ENCODE measurements at places on chromosomes 4 and X.

- no peak for DNase-seq
These were observed 628.3 kb upstream of the MAGEB2 start for GRCh38 chrX:29587107-29587506.

DNA sequence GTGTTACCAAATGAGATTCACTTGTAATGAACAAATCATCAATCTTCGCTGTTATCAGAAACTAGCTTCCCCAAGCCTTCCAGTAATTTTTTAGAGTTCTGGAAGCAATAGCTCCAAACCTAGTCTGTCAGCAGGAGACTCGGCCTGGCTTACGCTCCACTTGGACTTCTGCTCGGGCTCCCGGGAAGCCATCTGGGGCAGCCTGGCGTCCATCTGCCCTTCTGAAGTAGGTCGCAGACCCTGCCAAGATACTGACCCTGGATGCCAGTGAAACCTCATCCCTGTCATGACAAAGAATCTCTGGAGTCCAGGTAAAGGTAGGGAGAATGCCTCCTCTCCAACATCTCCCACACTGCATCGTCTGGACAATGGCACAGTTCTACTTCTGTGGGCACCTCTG, 493.8 kb upstream of the ZFP42 start:
- DNase-seq = no peak

DNA sequence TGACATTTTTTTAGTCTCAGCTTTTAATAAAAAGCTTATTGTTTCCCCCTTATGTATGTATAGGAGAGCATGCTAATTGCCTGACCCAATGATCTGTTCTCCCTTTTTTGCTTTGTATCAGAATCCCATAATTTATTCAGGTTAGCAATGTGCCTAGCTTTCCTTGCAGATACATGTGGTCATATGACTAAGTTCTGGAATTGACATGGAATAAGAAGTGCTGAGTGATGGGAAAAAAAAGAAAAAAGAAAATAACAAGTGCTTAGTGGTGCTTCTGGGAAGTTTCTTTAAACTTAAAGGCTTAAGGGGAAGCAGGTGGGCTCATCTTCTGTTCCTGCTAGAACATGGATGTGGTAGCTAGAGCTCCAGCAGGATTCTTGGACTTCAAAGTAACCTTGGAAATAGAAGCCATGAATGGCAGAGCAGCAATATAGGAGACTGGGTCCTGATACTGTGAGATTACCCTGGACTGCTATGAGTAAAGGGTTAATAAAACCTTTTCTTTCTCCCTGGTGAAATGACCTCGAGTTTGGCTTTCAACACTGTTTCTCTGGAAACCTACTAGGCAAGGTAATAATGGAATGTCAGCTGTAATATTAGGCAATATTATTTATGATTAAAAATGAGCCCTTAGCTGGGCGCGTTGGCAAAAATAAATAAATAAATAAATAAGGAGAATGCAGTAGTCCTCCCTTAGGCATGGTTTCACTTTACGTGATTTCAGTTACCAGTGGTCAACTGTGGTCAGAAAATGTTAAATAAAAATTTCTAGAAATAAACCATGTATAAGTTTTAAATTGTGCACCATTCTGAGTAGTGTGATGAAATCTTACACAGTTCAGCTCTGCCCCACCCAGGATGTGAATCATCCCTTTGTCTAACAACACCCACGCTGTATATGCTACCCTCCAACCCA, 16.7 kb upstream of the RBM41 start:
- peak; percentile 41 for DNase-seq

- no peak for DNase-seq
These were observed 38.3 kb downstream of the DCLK2 start for GRCh38 chr4:150116506-150116905.

DNA sequence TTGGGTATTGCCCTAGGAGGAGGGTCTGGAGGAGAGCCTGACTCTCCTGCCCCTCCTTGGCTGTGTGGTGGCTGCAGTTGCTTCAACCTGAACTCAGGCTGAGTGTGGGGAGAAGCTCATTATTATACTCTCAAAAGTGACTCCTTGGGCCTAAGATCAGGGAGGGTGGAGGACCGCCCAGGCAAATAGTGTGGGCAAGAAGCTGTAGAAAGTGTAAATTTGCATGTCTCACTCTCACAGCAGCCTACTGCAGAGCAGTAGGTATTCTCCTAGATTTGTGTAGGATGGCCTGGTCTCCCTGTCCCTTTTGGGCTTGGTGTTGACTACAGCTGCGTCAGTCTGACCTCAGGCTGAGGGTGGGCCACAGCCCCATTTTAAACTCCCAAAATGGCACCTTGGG, 156.1 kb downstream of the ZNF330 start:
- no peak for DNase-seq

- DNase-seq = no peak
These were observed 28.4 kb upstream of the MAPK10 start for GRCh38 chr4:86388252-86388651.

GRCh38 chr4:119623025-119623424, 5.6 kb downstream of the PDE5A start:
- DNase-seq = no peak

DNA sequence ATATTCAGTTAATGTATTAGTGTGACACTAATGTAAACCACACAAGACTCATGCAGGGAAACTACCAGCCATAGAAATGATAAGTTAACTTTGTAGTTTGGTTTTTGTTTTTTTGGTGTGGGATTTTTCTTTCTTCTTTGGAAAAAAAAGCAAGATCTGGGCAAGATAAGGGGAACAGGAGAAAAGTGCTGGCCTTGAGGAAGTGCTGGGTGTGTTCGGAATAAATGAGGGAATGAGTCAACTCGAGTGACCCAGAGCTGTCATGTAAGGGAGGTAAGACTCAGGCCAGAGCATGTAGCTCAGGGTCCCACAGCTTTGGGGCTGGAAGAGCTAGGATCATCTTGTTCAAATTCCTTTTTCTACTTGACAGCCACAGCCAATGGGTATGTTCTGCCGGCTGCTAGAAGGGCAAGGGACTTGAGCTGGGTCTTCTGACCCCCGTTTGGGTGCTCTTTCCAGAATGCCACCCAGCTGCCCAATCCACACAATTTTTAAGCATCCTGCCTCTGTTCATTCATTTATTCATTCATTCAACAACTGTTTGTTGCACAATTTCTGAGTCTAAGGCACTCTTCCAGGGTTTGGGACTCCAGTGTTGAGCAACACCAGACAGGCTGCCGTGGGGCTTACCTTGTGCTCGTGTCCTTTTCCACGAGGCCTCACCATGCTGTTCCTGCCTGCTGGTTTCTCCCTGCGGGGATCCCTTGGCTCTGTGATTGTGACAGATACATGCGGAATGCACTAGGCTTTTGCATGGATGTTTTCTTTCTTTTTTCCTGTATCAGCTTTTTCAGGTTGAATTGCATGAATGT, 54.5 kb downstream of the CLDN34 start:
- no peak for DNase-seq

DNA sequence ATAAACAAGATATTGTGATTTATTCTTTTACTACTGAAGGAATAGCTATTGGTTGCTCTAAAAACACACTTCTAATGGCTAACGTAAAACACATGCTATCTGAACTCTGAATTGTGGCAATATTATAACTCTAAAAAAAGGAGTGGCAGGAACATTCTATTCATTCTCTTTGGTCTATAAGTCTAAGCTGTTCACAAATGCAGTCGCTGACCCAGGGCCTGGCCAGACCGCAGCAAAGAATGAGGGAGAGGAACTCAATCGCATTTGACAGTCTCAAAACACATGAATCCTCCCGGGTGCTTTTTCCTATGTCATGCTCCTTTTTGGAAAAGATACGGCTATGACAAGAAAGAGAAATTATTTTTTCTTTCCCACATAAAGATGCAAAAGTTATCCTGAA, 651.6 kb upstream of the PITX2 start:
- no peak for DNase-seq

DNA sequence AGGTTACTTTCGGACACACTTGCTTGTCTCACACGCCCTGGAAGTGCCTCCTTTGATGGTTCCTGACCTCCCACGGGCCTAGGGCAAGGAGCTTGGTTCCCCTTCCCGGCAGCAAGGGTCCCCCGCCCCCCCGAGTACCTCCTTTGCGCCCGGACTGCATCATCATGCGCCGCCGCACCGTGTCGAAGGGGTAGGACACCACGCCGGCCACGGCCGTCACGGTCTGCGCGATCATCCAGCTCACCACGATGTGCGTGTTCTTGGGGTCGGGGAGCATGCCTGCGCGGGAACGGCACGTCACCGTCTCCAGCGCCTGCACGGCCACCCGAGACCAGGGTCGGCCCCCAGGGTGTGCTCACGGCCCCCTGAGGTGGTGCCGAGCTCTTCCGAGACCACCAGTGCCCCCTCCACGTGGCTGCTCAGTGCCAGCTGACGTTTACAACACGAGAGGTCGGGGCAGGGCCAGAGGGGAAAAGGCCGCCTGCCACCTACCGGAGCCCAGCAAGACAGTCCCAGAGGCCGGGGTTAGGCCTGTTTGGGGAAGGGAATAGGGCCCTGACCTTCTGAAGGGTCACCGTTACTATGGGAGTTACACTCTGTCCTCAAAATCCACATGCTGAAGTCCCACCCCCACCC, 4.7 kb downstream of the SLC25A6 start:
- no peak for DNase-seq
